ENCODE measurements at places on chromosomes 1 and 21.

GRCh38 chr21:31218830-31219608 is 125.0 kb downstream of the TIAM1 start:
- H3K27ac ChIP-seq, result no peak overlapping the region
- no peak for DNase-seq
- no peaks in the 10 kb centered on the region for H3K27me3 ChIP-seq
- no peaks in the 10 kb centered on the region for H3K36me3 ChIP-seq

- no peak for DNase-seq
- H3K4me3 ChIP-seq, result no peak overlapping the region
- no peak overlapping the region for H3K27ac ChIP-seq
- H3K27me3 ChIP-seq, result no peaks in the 10 kb centered on the region
These were observed 53.6 kb downstream of the RPS6KC1 start for GRCh38 chr1:213104604-213105003.

DNA sequence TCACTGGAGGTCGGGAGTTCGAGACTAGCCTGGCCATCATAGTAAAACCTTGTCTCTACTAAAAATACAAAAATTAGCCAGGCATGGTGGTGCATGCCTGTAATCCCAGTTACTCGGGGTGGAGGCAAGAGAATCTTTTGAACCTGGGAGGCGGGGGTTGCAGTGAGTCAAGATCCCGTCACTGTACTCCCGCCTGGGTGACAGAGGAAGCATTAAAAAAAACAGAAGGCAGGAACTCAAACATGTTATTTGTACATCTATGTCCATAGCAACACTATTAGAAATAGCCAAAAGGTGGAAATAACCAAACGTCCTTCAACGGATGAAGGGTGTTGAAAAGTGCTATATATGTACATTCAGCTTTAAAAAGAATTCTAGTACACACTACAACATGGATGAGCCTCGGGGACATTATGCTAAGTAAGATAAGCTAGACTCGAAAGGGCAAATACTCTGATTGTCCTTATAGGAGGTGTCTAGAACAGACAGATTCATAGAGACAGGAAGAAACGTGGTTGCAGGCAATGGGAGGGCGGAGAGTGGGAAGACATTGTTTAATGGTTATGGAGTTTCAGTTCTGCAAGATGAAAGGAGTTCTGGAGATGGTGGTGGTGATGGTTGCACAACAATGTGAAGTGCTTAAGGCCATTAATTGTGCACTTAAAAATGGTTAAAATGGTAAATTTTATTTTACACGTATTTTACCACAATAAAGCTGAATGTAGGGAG is 19.2 kb downstream of the NLRP3 start:
- H3K4me1 ChIP-seq, result no peaks in the 10 kb centered on the region
- H3K27me3 ChIP-seq, result no peaks in the 10 kb centered on the region
- DNase-seq, result peak; percentile 61
- no peaks in the 10 kb centered on the region for H3K36me3 ChIP-seq
- H3K27ac ChIP-seq, result no peak overlapping the region

- H3K4me1 ChIP-seq, result no peaks in the 10 kb centered on the region
- peak; percentile 83 for DNase-seq
- no peak overlapping the region for H3K4me3 ChIP-seq
- H3K36me3 ChIP-seq, result peaks cover 54% of the 10 kb centered on the region
- no peak overlapping the region for H3K27ac ChIP-seq
These were observed 27.3 kb downstream of the WDR4 start for GRCh38 chr21:42851812-42852665.

DNA sequence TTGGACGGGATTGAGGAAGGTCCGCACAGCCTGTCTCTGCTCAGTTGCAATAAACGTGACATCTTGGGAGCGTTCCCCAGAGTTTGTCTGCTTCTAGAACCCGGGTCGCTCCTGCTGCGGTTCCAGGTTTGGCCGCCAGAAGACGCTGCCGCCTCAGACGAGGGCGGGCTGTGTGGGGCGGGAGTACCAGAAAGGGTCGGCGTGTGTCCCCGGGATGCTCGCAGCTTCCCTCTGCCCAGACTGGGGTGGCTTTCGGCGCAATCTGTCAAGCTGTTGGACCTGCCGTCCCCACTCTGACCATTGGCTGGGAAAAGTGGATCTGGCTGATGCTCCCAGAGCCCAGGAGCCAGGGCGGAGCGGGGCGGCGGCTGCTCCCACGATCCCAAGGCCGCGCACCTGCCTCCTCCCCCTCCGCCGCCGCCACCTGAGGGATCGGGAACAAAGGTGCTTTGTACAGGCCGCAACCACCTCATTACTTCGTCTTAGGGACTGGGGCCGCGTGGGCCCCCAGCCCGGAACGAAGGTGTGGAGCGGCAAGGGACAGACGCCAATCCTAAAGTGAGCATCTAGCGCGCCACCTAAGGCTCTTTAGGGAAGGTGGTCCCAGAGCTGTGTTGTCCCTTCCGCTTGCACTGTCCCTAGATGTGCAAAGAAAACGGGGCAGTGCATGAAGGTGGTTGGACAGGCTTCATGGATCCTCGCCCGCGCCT is 683 bp upstream of the EFNA4 start:
- DNase-seq, result peak; percentile 94
- no peaks in the 10 kb centered on the region for H3K27me3 ChIP-seq
- H3K27ac ChIP-seq, result no peak overlapping the region

DNA sequence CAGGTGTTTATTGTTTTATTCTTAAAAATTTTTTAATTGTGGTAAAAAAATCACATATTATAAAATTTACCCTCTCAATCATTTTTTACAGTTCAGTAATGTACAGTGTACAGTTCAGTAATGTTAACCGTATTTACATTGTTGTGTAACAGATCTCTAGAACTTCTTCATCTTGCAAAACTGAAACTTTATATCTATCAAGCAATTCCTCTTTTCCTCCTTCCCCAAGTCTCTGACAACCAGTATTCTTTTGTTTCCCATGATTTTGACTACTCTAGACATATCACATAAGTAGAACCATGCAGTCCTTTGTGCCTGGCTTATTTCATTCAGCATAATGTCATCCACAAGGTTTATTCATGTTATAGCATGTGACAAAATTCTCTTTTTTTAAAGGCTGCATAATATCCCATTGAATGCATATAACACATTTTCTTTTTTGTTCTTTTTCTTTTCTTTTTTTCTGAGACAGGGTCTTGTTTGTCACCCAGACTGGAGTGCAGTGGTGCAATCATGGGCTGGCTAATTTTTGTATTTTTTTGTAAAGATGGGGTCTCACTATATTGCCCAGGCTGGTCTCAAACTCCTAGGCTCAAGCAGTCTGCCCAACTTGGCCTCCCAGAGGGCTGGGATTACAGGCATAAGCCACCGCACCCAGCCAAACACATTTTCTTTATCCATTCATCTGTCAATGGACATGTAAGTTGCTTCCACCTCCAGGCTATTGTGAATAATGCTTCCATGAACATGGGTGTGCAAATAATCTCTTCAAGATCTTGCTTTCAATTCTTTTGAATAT is 17.2 kb upstream of the RCSD1 start:
- H3K4me3 ChIP-seq, result no peak overlapping the region
- no peaks in the 10 kb centered on the region for H3K36me3 ChIP-seq
- no peaks in the 10 kb centered on the region for H3K27me3 ChIP-seq
- peaks cover 6% of the 10 kb centered on the region for H3K4me1 ChIP-seq
- no peak overlapping the region for H3K27ac ChIP-seq
- no peak for DNase-seq

- DNase-seq, result no peak
- H3K27ac ChIP-seq, result peak overlapping the region; percentile 51
- H3K4me1 ChIP-seq, result peaks cover 5% of the 10 kb centered on the region
- H3K27me3 ChIP-seq, result no peaks in the 10 kb centered on the region
These were observed 166.9 kb downstream of the HLX start for GRCh38 chr1:221045842-221046831.

DNA sequence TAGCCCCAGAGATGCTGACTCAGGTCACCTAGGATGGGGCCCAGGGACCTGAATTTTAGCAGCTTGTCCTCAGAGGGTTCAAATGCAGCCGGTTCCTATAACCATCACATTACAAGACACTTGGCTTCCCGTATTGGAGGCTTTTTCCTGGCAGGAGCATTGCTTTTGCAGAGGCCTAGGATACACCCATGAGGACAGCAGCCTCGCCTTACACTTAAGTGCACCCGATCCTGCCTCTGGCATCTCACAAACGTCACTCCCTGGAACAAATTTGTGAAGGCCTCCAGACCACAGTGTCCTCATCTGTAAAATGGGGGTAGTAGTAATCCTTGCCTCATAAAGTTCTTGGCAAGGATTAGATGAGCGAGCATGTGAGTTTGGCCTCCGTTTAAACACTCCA is 130.0 kb downstream of the KAZN start:
- peaks cover 21% of the 10 kb centered on the region for H3K4me1 ChIP-seq
- no peak overlapping the region for H3K4me3 ChIP-seq
- no peaks in the 10 kb centered on the region for H3K36me3 ChIP-seq

GRCh38 chr1:109300650-109301151 is 6.1 kb downstream of the MYBPHL start:
- no peak for DNase-seq
- H3K27me3 ChIP-seq, result no peaks in the 10 kb centered on the region
- peaks cover 27% of the 10 kb centered on the region for H3K4me1 ChIP-seq
- H3K36me3 ChIP-seq, result no peaks in the 10 kb centered on the region
- H3K4me3 ChIP-seq, result no peak overlapping the region

DNA sequence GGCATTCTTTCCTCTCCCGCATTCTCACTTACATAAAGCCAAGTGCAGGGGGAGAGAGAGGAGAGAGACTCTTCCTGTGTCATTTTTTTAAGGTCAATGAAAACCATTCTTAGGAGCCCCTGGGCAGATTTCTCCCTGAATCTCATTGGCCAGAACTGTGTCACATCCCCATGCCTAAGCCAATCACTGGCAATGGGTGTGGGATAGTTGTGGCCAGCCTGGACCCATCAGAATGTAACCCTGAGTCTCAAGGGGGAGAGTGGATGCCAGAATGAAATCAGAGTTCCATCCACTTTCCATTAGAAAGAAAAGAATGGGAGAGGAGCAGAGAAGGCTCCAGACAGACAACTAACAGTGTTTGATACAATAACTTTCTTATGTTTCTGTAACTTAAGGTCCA is 31.2 kb upstream of the COQ8A start:
- H3K27me3 ChIP-seq, result no peaks in the 10 kb centered on the region
- no peak overlapping the region for H3K4me3 ChIP-seq

- H3K36me3 ChIP-seq, result no peaks in the 10 kb centered on the region
- H3K27me3 ChIP-seq, result peaks cover 4% of the 10 kb centered on the region
- H3K4me3 ChIP-seq, result no peak overlapping the region
- DNase-seq, result no peak
These were observed 131.0 kb upstream of the LMO4 start for GRCh38 chr1:87197641-87198040.

DNA sequence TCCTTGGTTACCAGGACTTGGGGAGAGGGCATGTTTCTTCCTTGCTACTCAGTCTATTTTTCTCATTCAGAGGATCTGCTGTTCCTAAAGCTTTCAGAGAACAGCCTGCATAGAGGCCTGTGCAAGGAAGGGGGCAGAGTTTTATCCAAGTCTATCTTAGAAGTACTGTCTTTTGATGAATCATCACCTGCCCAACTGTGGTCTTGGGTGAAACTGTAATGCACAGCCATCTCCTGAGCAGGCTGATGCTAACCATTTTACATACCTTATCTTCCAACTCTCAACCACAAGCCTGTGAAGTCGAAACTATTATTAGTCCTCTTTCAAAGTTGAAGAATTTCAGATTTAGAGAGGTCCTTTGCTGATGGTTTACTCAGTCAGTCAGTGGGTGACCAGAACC is 368.0 kb downstream of the HHAT start:
- H3K4me3 ChIP-seq, result no peak overlapping the region
- H3K4me1 ChIP-seq, result no peaks in the 10 kb centered on the region
- no peak overlapping the region for H3K27ac ChIP-seq
- DNase-seq, result peak; percentile 17
- no peaks in the 10 kb centered on the region for H3K27me3 ChIP-seq

- no peaks in the 10 kb centered on the region for H3K36me3 ChIP-seq
- DNase-seq, result no peak
- H3K4me1 ChIP-seq, result no peaks in the 10 kb centered on the region
- H3K4me3 ChIP-seq, result no peak overlapping the region
- H3K27me3 ChIP-seq, result no peaks in the 10 kb centered on the region
These were observed 206.5 kb downstream of the SPATA17 start for GRCh38 chr1:217837691-217838090.

GRCh38 chr1:43367904-43368645 is at the start of gene ELOVL1:
Gene ELOVL1, minus strand, starts transcription at chr1:43368011. Its CDS starts 2,402 bp downstream, at chr1:43365609.
- DNase-seq, result peak; percentile 99
- peak within 1 kb of the TSS; percentile 97 for H3K4me3 ChIP-seq
- peaks cover 25% of the 10 kb centered on the region for H3K4me1 ChIP-seq
- no peaks in the 10 kb centered on the region for H3K27me3 ChIP-seq
- H3K36me3 ChIP-seq, result peaks cover 27% of the 10 kb centered on the region
